Activated CD8-positive, alpha-beta T cell treated with anti-CD3 and anti-CD28 coated beads for 36 hours (primary cell): ENCODE measurements at places on chromosomes 6 and 20.

DNA sequence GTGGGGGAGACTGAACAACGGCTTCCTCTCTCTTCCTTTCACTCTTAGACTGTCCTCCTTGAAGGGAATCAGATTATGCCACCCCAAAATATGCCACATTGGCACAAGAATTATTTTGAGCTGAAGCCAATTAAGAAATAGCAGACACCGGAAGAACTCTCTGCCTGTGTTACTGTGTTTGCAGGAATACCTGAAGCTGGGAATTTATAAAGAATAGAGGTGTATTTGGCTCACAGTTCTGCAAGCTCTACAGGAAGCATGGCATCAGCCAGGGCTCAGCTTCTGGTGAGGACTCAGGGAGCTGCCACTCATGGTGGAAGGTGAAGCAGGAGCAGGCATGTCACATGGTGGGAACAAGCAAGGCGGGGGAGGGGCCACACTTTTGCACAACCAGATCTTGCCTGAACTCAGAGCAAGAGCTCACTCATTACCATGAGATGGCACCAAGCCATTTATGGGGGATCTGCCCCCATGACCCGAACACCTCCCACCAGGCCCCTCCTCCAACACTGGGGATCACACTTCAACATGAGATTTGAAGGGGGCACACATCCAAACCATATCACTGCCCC, 46.0 kb downstream of the PCNA start:
- DNase-seq = peak; percentile 40

DNA sequence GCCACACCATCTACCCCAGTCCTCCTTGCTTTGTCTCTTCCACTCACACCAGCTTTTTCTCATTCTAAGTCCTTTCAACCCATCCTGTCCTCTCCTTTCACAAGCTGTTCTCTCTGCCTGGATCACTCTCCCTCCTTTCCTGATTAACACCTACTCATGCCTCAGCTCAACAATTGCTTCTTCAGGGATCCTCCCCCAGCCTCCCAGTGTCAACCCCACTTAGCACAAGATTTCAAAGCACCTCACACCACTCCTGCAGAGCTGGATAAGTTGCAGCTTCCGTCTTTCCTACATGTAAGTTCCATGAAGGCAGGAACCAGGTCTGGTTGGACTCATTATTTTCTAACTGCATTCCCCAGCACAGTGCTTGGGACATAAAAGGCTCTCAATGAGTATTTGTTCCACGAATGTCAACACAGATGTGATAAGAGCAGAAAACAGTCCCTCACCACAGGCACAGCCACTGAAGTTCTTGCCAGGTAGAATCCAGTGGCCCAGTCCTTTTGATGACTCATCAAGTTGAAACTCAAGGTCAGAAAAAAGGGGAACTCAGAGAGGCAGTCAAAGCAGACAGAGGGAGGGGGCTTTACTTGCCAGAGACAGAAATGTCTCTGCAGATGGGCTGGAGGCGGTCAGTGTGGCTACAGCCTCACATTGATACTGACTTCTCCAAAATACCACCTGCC, 193.4 kb upstream of the PRDM1 start:
- no peak for DNase-seq

DNA sequence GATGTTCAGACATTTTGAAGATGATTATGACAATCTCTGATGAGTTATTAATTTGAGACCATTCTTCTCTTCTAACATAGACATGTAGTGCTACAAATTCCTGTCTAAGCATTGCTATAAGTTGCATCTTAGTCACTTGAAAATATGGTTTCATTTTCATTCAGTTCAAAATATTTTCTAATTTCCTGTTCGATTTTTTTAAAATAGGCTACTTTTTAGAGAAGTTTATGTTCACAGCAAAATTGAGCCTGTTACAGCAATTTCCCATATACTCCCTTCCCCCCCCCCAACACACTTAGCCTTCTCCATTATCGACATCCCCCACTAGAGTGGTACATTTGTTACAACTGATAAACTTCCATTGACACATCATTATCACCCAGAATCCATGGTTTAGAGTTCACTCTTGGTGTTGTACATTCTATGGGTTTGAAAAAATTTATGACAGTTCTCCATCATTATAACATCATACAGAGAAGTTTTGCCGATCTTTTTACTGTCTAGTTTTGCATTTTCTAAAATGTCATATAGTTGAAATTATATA, 31.2 kb downstream of the PLAGL1 start:
- DNase-seq = no peak

GRCh38 chr20:32742322-32743236, 688 bp downstream of the COMMD7 start:
- DNase-seq = peak; percentile 49

DNA sequence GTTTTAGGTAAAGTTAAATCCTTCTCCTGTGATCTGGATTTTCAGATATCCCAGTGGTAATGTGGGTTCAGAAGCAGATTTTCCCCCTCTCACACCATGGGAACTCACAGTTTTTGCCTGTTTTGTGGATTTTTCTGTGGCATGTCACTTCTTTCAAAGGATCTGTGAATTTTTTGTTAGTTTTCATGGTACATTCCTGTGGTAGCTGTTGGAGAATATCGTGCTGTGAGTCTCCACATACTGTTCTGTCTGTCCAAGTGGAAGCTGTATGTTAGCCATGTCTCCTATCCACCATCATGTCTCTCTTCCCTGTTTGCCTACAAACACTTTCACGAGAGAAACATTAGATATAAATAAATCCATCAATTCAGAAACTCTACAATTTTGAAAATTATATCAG, 378.7 kb upstream of the ADGRB3 start:
- DNase-seq = no peak
